ENCODE measurements at places on chromosomes 3 and 15.

GRCh38 chr3:61449327-61450040 lies 111.9 kb upstream of the PTPRG start:
- DNase-seq: no peak

GRCh38 chr15:26631894-26632293 lies 141.0 kb downstream of the GABRB3 start:
- DNase-seq: no peak

GRCh38 chr3:155970398-155970797 lies 99.9 kb downstream of the GMPS start:
- no peak for DNase-seq

DNA sequence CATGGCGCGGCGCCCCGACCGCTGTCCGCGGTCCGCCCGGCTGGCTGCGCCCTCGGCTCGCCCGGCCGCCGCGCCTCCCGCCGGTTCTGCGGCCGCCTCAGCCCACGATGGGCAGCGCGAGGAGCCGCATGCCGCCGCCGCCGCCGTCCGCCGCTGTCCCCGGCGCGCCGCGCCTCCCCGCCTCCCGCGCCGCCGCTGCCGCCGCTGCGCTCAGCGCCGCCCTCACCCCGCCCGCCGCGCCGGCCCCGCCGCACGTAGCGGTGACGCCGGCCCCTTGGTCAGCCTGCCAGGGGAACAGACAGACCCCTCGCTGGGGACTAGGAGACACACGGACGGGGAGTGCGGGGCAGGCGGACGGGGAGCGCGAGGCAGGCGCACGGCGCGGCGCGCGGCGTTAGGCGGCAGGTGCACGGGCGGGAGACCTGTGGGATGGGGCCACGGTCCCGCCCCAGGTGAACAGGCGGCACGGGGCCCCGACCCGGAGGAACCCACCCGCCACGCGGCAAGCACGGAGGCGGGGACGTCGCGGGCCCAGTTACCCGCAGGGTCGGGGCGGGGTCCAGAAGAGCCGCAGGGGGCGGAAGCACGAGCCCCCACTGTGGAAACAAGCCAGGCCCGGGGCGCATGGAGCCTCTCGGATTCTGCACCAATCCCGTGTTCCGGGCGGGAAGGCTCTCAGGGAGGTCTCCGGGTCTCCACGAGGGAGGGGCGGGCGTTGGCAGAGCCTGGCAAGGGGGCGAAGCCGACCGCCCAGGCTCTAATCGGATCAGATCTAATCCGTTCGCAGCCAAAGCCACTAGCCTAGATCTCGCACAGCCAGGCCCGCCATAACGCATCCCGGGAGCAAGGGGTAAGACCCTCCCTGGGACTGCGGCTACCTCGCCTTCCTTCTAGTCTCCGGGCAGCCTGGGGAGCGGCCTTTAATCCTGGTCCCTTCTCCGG lies at the start of gene CSPG5:
TSS of gene CSPG5 (minus strand) at position 175 of the 942 bp plus-strand sequence. CDS start at position 3, 172 bp downstream.
- no peak for DNase-seq

DNA sequence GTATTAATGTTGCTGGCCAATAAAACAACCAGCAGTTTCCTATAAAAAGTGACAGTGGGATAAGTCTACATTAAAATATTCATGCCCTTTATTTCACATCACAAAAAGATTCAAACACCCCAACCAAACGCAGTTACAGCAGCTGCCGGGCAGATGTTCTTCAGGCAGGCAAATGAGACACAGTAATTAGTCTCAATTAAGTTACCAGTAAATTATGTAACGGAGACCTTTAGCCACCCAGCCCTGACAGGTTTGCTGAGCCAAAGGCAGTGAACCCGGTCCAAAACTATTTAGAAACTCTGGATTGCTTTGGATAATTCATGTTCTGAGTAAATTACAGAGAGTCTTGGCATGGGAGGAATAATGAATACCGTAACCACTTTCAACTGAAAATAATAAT lies 289.2 kb upstream of the LYSMD4 start:
- no peak for DNase-seq
